ENCODE measurements at places on chromosomes 6 and 20. TPM values are rescaled to one million over a fixed set of nuclear protein-coding genes. Genes with fewer than 3 reads are reported as not detected.

The PABPC1L gene
- total RNA-seq, result 10.3 TPM

The SLC22A7 gene
- total RNA-seq, result not detected

The LRRC73 gene
- total RNA-seq, result 0.29 TPM

The MDN1 gene
- total RNA-seq, result 1.6 TPM

The TFAP2D gene
- not detected for total RNA-seq

The FAM83C gene
- not detected for total RNA-seq
